ENCODE measurements at places on chromosomes 5 and 9.

- no peak for DNase-seq
Observed at GRCh38 chr9:106032978-106033377, 338.6 kb downstream of the TMEM38B start.

- DNase-seq: no peak
Observed at GRCh38 chr9:104895572-104895971, 32.4 kb downstream of the ABCA1 start.

GRCh38 chr9:68627594-68627993, 77.4 kb upstream of the PIP5K1B start:
- DNase-seq: no peak

DNA sequence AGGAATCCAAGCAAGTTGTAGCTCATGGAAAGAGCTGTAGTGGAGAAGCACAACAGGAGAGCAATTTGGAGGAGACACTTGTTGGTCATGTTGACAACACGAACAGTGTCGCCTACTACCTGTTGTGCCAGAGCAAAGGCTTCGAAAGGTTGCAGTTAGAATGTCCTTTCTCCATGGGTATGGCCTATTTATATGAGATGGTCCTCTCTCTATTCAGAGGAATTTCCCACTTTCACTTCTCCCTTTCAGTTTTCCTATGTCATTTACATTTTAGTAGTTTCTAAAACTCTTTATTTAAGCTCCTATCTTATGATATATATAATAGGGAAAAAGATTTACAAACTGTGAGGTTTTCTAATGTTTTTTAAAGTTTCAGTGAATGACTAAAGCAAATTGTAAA, at the start of gene IFNB1:
TSS of gene IFNB1 (minus strand) at position 162 of the 400 bp plus-strand sequence. CDS start at position 89, 73 bp downstream.
- DNase-seq: no peak

- DNase-seq: no peak
Observed at GRCh38 chr9:124259158-124259808, 1.5 kb downstream of the NEK6 start.

GRCh38 chr5:180682560-180682959, 33.2 kb upstream of the FLT4 start:
- no peak for DNase-seq

DNA sequence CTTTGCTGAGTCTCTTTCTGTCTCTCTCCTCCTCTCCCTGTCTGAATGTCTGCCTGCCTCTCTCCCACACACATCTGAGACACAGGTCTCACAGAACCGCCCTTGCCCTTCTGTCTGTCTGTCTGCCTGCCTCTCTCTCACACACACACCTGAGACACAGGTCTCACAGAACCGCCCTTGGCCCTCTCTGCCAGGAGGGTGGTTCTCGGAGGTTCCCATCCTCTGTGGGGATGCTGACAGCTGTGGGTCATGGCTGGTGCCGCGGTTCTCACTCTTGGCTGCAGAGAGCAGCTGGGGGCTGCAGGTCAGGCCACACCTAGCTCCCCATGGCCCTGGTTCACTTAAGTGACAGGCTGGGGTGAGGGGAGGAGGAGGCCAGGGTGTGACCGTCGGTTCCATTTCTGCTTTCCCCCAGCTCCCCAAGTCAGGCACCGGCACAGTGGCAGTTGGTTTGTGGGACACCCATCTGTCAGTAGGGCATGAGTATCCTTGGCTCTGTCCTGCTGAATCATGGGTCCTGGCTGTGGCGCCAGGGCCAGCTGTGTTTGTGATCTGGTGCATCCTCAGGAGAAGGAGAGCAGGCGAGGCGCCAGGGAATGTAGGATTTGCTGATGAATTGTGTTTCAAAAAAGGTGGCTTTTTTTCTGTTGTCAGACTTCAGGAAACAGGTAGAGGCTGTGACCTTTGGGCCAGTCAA, 42.3 kb upstream of the CLPTM1L start:
- no peak for DNase-seq

GRCh38 chr5:16617274-16617968, 624 bp upstream of the RETREG1 start:
- DNase-seq: no peak

All from esophagus squamous epithelium (tissue), 5 donors.